ENCODE measurements at places on chromosomes 12 and 14.
A peak's percentile ranks its signal among the peaks of the same experiment; 100 is the strongest.

- H3K4me3 ChIP-seq, result no peak overlapping the region
- peaks cover 3% of the 10 kb centered on the region for H3K27me3 ChIP-seq
- no peak overlapping the region for H3K27ac ChIP-seq
- peaks cover 2% of the 10 kb centered on the region for H3K4me1 ChIP-seq
- no peak for DNase-seq
Measured at GRCh38 chr14:78202976-78203375, 32.8 kb downstream of the NRXN3 start.

GRCh38 chr12:104566244-104566993 lies 109.7 kb downstream of the CHST11 start:
- H3K4me1 ChIP-seq, result peaks cover 10% of the 10 kb centered on the region
- H3K36me3 ChIP-seq, result peaks cover 3% of the 10 kb centered on the region
- H3K4me3 ChIP-seq, result no peak overlapping the region

DNA sequence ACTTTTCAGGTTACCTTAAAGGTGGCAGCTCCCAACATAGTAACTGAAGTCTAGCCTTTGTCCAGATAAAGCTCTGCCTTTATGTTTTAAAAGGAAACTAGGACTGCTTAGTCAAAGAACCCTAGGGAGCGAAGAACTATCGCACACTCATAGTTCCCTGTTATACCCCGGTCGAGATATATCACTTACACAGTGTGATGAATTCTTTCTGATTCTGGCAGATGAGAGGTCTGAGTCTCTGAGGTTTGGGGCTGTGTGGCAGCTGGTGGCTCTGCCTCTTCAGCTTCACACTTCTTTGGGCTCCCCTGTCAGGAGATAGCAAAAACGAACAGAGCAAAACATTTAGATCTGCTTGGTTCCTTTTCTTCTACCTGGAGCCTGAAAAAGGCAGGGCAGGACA lies 17.0 kb downstream of the ACIN1 start:
- H3K36me3 ChIP-seq, result peaks cover 29% of the 10 kb centered on the region
- H3K4me3 ChIP-seq, result no peak overlapping the region
- no peak for DNase-seq
- H3K27ac ChIP-seq, result no peak overlapping the region
- H3K27me3 ChIP-seq, result peaks cover 2% of the 10 kb centered on the region
- H3K4me1 ChIP-seq, result no peaks in the 10 kb centered on the region

GRCh38 chr12:117854339-117855012 lies 114.3 kb downstream of the KSR2 start:
- H3K36me3 ChIP-seq, result no peaks in the 10 kb centered on the region
- no peaks in the 10 kb centered on the region for H3K4me1 ChIP-seq
- no peaks in the 10 kb centered on the region for H3K27me3 ChIP-seq

GRCh38 chr12:5309654-5310053 lies 122.3 kb upstream of the NTF3 start:
- no peak overlapping the region for H3K4me3 ChIP-seq
- H3K27me3 ChIP-seq, result no peaks in the 10 kb centered on the region
- no peaks in the 10 kb centered on the region for H3K4me1 ChIP-seq

DNA sequence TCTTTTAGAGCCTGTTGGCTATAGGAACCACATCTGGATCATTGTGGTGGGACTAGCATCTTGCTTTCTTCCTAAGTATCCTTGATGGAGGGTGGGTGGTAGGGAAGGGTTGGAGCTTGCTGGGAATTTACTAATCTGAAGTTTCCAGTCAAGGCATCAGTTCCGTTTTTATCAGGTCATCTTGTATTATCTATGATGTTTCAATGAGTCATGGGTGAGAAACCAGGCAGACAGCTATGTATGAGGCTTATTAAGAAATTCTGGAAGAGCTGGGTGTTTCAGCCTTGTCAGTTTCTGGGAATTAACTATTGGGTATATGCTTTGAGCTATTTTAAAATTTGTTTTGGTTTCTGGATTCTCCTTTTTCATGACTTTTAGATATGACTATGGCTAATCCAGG lies 11.3 kb downstream of the TSFM start:
- DNase-seq, result no peak
- H3K27me3 ChIP-seq, result no peaks in the 10 kb centered on the region
- no peaks in the 10 kb centered on the region for H3K4me1 ChIP-seq
- H3K27ac ChIP-seq, result no peak overlapping the region
- H3K4me3 ChIP-seq, result no peak overlapping the region

DNA sequence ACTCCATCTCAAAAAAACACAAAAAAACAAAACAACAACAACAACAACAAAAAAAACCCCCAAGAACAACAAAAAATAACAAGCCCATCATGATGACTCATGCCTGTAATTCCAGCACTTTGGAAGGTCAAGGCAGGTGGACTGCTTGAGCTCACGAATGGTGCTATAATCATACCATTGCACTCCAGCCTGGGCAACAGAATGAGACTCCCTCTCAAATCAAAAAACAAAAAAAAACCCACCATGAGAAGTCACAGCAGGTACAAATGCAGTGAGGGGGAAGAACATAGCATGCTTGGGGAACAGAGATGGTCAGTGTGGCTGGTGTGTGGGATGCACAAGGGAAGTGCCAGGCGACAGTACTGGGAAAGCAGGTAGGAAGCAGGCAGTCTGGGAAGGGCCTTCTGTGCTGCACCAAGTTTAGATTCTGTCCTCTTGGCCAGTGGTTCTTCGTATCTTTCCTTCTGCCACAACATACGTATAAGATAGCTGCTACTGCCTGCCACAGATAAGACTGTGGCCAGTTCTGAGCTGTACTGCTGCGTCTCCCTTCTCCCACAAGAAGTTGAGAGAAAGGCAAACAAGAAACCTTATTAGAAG lies 28.0 kb downstream of the ATG14 start:
- H3K27ac ChIP-seq, result no peak overlapping the region
- H3K4me1 ChIP-seq, result no peaks in the 10 kb centered on the region
- H3K4me3 ChIP-seq, result no peak overlapping the region
- DNase-seq, result no peak
- H3K36me3 ChIP-seq, result peaks cover 28% of the 10 kb centered on the region

DNA sequence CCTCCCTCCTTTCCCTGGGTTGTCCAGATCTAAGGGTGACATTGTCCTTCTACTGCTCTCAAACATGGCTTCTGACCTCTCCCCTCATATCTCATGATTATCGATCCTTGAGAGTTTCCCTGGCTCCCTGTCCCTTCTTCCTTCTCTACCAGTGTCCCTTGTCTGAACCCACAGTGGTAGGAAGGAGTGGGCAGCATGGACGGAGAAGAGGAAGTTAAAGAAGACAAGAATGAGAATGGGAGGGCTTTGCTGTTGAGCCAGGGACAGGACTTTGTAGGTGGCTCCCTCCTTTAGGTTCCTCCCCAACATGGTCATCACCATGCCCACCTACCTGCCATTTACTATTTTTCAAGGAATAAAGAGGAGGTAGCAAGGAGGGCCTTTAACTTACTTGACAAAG lies 166.7 kb downstream of the TMEM117 start:
- H3K4me1 ChIP-seq, result peaks cover 5% of the 10 kb centered on the region
- no peak overlapping the region for H3K4me3 ChIP-seq
- H3K27me3 ChIP-seq, result peaks cover 8% of the 10 kb centered on the region
- no peak for DNase-seq
- no peak overlapping the region for H3K27ac ChIP-seq
- peaks cover 3% of the 10 kb centered on the region for H3K36me3 ChIP-seq

- H3K36me3 ChIP-seq, result peaks cover 4% of the 10 kb centered on the region
- H3K4me1 ChIP-seq, result peaks cover 30% of the 10 kb centered on the region
- peak overlapping the region; percentile 98 for H3K4me3 ChIP-seq
- H3K27ac ChIP-seq, result peak overlapping the region; percentile 93
- DNase-seq, result peak; percentile 56
- H3K27me3 ChIP-seq, result peaks cover 24% of the 10 kb centered on the region
Measured at GRCh38 chr14:22887260-22887989, 4.4 kb downstream of the REM2 start.

DNA sequence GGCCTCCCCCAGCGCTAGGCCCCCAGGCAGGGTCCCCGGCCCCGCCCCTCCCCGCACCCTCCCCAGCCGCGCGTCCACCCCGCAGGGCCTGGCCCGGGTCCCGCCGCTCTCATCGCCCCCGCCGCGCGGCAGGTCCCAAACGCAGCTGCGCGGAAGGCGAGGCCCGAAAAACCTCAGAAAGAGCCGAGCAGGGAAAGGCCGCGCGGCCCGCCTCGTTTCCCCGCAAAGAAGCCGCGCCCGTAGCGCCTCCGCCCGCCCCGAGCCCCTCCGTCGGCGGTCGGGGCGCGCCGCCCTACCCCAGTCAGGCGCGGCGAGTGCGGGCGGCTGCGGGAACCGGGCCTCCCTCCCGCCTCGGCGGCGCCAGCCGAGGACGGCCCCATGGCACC lies 324 bp downstream of the POLE start:
- H3K27me3 ChIP-seq, result peaks cover 12% of the 10 kb centered on the region
- no peak overlapping the region for H3K27ac ChIP-seq
- H3K4me3 ChIP-seq, result peak overlapping the region; percentile 87
- peaks cover 25% of the 10 kb centered on the region for H3K4me1 ChIP-seq

GRCh38 chr14:53953002-53953827 lies 3.4 kb downstream of the BMP4 start:
- peaks cover 59% of the 10 kb centered on the region for H3K36me3 ChIP-seq
- H3K4me1 ChIP-seq, result peaks cover 58% of the 10 kb centered on the region
- peak; percentile 91 for DNase-seq
- peak overlapping the region; percentile 99 for H3K4me3 ChIP-seq

DNA sequence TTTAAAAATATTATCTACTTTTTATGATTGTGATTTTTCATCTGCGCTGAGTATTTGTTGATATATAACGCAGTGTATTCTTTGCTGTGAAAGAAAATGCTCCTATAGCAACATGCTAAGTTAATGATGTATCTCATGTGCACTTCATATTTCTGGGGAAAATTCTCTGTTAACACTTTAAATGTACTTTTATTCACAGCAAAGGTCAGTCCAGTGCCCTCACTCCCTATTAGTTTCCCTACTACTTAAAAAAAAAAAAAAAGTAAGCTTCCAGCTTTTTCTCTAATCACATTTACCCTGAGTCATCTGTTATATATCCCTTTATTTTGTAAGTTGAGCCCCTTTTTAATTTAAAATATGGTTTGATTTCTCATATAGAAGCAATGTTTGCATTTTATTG lies 219.8 kb downstream of the AEBP2 start:
- no peaks in the 10 kb centered on the region for H3K36me3 ChIP-seq
- no peaks in the 10 kb centered on the region for H3K4me1 ChIP-seq
- no peak overlapping the region for H3K4me3 ChIP-seq

DNA sequence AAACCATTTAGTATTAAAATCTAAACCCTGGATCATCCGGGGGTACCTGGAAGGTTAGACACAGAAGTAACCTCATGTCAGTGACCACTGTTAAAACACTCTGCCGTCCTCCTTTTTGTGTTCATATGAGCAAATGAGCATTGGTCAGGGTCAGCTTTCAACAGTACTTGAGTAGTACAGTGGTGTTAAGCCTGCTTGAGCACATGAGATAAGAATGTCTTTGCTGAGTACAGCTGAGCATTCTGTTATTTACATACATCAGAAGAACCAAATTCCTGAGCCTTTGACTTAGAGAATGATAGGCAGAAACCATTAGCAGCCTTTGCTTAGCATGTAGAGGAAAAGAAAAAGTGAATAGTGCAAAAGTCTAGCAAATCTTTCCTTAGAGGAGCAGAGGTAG lies 38.6 kb upstream of the LRTM2 start:
- no peak overlapping the region for H3K27ac ChIP-seq
- DNase-seq, result no peak
- H3K4me3 ChIP-seq, result no peak overlapping the region
- no peaks in the 10 kb centered on the region for H3K4me1 ChIP-seq
- H3K36me3 ChIP-seq, result peaks cover 7% of the 10 kb centered on the region
- H3K27me3 ChIP-seq, result no peaks in the 10 kb centered on the region

DNA sequence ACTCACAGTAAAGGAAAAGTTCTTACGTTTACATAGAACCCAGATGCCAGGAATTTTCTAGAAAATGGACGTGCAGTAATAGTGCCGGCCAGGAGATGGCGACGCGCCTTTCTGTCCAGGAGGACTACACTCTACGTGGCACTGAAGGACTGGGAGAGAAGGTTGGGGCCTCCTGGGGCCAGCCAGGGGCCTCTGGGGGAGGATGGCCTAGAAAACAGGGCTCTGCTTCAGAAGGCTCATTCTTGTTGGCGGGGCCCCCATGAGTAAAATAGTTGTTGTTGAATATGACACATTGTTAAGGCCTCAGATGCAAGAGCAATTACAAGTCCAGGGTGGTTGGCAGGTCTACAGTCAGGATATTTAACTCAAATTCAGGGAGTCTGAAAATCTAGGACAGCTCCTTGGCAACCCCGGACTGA lies 120.1 kb upstream of the MAX start:
- H3K27me3 ChIP-seq, result no peaks in the 10 kb centered on the region
- peak overlapping the region; percentile 57 for H3K27ac ChIP-seq
- peak; percentile 47 for DNase-seq
- no peak overlapping the region for H3K4me3 ChIP-seq

DNA sequence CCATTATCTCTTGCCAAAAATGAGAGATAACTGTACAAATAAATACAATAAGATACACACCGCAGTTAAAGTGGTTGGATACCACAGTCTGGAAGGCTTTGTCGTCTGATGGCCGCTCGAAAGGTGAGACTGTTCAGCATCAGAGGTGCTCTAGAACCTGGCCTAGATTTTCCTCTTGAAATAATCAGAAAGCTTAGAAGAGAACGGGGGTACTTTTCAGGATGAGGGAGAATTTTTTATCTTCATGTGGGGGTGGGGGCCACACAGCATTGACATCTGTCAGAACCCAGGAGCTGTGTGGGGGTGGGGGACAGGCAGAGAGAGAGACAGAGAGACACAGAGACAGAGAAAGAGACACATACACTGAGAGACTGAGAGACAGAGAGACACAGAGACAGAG lies 90.5 kb downstream of the GALNT9 start:
- peaks cover 4% of the 10 kb centered on the region for H3K36me3 ChIP-seq
- no peak overlapping the region for H3K4me3 ChIP-seq

GRCh38 chr14:75379246-75379929 lies 48.4 kb upstream of the JDP2 start:
- H3K36me3 ChIP-seq, result peaks cover 4% of the 10 kb centered on the region
- no peak for DNase-seq
- no peak overlapping the region for H3K27ac ChIP-seq
- peaks cover 3% of the 10 kb centered on the region for H3K27me3 ChIP-seq

DNA sequence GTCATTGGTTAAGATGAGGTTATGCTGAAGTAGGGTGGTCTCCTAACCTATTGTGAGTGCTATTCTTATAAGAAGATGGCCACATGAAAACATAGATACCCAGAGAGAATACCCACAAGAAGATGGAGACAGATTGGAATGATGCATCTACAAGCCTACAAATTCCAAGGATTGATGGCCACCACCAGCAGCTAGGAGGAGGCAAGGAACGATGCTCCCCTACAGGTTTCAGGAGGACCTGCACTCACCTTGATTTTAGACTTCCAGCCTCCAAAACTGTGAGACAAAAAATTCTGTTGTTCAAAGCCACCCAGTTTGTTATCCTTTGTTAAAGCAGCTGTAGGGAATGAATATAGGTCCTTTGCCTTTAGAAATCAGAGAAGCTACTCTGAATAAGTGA lies 227.4 kb downstream of the NEDD1 start:
- no peak overlapping the region for H3K4me3 ChIP-seq
- no peaks in the 10 kb centered on the region for H3K36me3 ChIP-seq
- no peak overlapping the region for H3K27ac ChIP-seq
- peaks cover 13% of the 10 kb centered on the region for H3K4me1 ChIP-seq
- H3K27me3 ChIP-seq, result peaks cover under 1% of the 10 kb centered on the region
- DNase-seq, result no peak

DNA sequence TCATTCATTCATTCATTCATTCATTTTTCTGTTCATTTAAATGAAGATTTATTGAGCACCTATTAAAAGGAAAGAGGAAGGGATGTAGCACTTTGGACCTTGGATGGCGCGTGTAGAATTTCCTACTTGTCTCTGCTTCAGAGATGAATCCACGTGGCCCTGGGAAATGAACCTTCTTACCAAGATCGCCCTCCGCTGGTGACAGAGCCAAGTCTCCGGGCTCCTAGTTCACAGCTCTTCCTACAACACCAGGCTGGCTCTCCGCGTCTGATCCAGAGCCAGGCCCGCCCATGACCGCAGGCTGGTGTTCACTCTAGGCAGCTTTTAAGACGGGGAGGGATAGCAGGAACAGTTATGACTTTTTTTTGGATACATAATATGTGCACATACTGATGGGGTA lies 70.9 kb upstream of the PIWIL1 start:
- no peak for DNase-seq
- H3K4me3 ChIP-seq, result no peak overlapping the region
- peaks cover 3% of the 10 kb centered on the region for H3K36me3 ChIP-seq
